Testis (tissue), 5 donors: ENCODE measurements at places on chromosomes 5 and 9.

DNA sequence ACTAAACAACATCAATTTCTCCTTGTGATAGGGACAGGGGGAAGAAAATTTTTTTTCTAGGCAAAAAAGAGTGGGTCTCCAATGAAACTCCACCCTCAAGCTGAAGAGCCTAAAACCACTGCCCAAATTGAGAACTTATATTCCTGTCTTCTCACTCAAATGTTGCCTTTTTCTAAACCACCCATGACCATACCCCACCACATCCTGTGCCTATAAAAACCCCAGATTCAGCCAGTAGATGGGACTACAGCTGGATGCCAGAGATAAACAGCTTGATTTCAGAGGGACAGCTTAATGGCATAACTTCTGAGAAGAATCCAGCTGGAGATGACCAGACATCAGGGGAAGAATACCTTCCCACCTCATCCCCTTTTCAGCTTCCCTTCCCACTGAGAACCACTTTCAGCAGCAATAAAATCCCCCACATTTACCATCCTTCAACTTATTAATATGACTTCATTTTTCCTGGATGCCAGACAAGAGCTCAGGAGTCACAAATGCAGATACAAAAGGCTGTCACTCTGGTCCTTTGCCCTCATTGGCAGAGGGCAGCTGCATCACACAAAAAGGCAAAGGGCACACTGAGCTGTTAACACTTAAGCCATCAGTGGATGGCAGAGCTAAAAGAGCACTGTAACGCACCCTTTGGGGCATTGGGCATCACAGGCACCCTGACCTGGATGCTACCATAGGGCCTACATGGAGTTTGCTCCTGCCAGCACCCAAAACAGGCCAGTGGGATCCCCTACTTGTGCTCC, 972.5 kb upstream of the CTNND2 start:
- no peak for DNase-seq

DNA sequence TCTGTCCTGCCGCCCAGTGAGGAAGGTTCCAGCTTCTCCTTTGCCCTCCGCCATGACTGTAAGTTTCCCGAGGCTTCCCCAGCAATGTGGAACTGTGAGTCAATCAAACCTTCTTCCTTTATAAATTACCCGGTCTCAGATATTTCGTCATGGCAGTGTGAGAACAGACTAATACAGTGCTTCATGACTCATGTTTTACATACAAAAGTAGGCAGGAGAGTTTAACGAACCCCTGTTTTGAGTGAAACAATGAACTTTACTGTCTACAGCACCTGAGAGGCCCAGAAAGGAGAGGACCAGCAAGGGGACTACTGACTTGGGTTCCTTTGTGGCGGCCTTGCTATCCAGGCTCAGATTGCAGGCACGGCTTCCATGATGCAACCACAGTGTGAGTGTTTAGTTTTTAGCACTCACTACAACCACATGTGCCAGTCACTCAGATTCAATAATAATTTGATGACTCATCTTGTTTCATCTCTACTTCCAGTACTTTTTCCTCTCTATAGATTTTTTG, 139.1 kb upstream of the CLINT1 start:
- DNase-seq: no peak

DNA sequence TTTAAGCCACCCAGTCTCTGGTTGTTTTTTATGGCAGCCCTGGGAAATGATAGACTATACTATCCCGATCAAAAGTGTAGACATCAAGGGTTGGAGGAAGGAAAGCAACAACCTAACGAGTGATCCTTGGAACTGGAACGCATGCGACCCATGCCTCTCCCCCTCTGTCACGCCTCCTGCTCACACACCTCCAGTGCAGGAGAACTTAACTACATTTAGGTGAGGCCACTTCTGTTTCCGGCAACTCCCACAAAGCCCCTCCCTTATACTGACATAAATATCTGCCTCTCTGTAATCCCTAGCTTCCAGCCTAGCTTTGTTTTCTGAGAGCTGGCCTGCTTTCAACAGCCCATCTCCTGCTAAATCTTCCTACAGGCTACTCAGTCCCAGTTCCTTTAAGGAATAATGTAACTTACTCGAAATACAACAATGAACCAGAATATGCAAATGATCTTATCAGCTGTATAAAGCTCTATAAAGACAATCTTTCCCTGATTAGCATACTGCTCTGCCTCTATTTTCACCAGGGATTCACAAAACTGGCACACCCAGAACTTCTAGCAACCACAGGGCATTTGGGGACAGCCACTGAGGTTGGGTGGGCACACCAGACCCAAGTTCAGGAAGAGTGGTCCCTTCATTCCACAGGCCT, 73.9 kb downstream of the GABBR2 start:
- DNase-seq: no peak

DNA sequence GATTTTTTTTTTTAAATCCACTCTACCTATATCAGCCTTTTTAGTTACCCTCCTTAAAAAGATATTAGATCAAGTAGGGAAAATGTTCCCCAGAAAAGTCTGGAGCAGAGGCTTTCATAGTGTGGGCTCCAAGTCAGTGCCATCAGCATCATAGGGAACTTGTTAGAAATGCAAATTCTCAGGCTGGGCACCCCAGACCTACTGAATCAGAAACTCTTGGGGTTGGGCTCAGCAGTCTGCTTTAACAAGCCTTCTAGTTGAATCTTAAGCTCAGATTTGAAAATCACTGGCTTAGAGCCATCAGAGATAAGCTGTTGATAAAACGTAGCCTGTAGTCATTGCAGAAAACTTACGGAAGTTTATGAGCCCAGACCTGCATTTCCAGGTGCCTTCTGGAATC, 140.1 kb downstream of the TMEM38B start:
- DNase-seq: no peak

GRCh38 chr9:37992924-37993349, 76.1 kb downstream of the SHB start:
- no peak for DNase-seq

DNA sequence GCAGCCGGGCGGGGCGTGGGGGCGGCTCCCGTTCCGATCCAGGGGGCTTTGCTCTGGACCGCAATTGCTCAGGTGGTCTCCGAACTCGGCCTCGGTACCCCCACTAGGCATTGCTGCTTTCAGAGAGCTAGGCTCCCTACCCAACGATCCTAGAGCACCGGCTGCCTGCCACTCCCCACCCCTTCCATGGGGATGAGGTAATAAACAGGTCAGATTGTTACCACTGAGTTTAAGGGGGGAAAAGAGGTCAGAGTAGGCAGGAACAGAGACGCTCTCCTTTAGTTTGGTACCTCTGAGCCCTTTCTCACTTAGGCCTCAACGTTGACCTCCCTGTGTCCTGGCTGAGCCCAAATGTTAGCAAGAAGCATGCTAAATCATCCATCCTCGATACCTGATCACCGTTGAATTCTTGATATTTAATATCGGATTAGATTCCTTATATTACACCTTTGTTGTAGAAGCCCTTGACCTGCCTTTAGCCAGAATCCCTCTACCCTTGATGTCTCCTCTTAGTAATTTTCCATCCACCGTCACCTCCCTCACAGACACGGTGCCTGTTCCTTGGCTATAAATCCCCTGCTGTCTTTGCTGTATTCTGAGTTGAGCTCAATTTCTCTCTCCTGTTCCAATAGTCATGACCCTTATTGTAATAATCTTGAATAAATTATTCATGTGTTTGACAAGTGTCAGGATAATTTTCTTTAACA, 588 bp upstream of the PLPP1 start:
- DNase-seq: no peak

- DNase-seq: no peak
These were observed 12.5 kb upstream of the MAMDC2 start for GRCh38 chr9:70031141-70031545.

DNA sequence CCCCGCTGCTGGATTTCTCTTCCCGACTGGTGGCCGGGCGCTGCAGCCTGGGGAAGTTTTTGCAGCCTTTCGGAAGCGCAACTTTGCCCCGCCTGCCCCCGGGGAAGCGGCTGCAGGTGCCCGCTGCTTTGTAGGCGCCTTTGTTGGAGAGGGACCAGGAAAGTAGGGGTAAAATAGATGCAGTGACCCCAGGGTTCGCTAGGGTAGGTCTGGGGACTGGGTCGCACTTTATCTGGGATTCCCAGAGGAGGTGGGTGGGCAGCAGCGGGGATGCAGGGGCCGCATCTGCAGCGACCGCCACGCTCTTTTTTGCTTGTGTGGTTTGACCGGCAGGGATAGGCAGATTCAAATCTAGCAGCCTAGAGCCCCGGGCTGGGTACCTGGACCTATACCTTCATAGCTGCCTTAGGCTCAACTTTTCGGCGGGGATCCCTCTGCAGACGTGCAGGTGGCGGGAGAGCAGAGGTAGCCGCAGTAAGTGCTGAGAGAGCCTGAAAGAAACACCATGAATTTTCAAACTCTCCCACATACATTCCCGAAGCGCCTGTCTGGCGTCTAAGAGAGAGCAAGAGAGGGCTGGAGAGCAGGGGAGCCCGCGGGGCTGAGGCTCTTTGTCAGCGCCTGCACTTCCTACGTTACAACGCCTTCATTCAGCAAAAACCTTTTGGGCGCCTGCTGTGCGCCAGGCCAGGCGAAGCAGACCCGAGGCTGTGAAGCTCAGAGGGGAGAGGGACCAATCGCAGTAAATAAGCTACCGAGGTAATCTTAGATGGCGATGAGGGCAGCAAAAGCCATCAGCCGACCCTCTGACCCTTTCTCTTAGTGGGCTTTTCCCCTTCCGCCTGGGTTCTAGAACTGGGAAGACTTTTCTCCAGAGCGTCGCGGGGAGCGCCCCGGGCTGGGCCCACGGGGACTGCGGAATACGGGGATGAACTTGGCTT, 642 bp downstream of the SV2C start:
- peak; percentile 15 for DNase-seq

DNA sequence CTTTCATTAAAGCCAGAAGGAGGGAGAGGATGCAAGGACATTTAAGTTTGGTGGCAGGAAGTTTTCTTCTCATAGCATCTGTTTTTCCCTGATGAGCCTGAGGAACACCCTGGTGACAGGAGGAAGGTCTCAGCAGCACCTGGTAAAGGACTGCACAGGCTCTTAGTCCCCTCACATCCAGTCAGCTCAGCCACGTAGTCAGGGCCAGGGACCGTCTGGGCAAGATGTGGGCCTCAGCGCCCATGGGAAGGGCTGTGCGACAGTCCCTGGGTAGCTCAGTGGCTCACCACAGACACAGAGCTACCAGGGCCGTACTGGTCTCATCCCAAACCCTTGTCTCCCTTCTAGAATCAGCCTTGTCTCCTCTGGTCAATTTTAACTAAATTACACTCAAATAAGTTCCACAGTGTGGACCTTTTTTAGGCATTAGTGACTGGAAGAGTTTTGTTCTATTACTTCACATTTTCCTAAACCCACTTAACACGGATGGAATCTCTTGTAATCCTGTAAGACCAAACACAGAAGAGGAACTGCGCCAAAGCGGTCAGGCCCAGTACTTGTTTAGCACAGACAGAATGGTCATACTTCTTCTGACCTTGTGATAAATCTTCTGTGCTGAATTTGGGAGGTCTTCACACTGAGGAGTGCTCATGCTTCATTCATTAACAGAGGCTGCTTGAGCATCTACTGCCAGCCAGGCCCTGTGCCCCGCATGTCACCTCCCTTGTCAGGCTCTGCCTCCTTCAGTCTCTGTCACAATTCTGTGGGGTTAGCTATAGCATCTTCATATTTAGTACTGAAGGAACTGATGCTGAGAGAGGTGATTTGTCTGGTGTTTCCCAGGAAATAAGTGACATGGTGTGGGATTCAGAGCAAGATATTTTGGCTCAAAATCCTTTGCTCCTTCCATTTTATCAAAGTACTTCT, 91.4 kb downstream of the ANGPTL2 start:
- DNase-seq: no peak

DNA sequence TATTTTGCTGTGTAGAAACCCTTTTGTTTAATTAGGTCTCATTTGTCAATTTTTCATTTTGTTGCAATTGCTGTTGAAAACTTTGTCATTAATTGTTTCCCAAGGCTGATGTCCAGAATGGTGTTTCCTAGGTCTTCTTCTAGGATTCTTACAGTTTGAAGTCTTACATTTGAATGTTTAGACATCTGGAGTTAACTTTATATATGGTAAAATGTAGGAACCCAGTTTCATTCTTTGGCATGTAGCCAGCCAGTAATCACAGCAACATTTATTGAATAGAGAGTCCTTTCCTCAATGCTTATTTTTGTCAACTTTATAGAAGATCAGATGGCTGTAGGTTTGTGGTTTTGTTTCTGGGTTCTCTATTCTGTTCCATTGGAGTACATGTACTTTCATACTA, 1290.8 kb upstream of the CDH9 start:
- DNase-seq: no peak

DNA sequence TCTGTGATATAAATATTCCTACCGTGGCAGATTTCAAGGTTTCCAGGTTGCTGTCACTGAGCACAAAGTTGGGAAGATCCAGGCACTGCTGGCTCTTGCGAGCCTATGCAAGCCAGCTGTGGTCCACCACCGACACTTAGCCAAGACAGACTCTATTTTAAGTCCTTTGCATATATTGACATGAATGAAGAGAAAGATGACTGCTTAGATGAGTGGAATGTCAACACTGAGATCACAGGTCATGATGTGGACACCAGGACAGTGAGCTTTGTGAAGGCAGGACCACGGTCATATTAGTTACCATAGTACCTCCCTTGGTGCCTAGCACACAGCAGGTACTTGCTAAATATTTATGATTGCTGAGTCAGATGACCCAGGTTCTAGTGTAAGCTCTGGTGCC, 217.0 kb downstream of the PAPPA start:
- DNase-seq: no peak

- DNase-seq: no peak
These were observed 4.0 kb downstream of the MAT2B start for GRCh38 chr5:163509291-163509951.

DNA sequence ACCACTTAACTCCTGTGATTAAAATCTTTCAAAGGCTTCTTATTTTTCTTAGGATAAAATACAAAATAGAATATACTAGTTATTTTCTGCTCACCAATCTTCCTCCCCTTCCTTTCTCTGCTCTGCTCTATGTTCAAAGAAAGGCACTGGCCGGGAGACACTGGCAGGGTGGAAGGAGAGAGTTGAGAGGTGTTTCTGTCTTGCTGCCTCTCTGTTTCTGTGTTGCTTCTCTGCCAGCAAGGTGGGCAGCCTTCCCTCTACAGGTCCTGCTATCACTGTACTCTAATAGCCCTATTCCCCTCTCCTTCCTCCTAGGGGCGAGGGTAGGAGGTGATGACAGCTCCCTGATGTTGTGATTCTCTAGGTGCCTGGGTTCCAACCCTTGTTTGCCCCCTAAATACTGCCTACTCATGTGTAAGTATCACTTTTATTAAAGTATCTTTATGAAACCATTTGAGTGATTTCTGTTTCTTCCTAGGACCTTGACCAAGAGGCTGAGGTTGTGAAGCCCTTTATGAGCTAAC, 515.1 kb downstream of the TLE4 start:
- DNase-seq: no peak

- no peak for DNase-seq
These were observed 97.3 kb downstream of the PRRT1B start for GRCh38 chr9:131642496-131643083.

DNA sequence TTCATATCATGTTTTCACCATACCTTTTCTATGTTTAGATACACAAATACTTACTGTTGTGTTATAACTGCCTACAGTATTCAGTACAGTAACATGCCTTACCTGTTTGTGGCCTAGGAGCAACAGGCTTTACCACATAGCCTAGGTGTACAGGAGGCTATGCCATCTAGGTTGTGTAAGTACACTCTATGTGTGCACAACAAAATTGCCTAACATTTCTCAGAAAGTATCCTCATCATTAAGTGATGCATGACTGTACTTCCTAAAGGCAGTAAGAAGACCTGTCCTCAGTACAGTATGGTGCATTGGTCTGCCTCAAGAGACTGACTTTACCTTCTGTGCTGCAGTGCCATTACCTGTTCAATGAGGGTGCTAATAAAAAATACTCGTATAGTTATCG, 7.9 kb downstream of the TXN start:
- no peak for DNase-seq

GRCh38 chr9:108191065-108191464, 664.7 kb downstream of the ACTL7B start:
- DNase-seq: no peak
